ENCODE measurements at places on chromosomes 5 and 9. TPM values are rescaled to one million over a fixed set of nuclear protein-coding genes. Genes with fewer than 3 reads are reported as not detected.

TEX48 gene
- not detected for total RNA-seq

HBEGF gene
- 1.8 TPM for total RNA-seq

CARTPT gene
- total RNA-seq, result not detected

PHF24 gene
- total RNA-seq, result 0.17 TPM

CCDC152 gene
- total RNA-seq, result 1.5 TPM

PALM2AKAP2 gene
- total RNA-seq, result 9.9 TPM

FIBCD1 gene
- 7.3 TPM for total RNA-seq

PCDHB13 gene
- 0.26 TPM for total RNA-seq

FLT4 gene
- total RNA-seq, result 0.17 TPM

CDHR2 gene
- total RNA-seq, result under 0.01 TPM

DDX41 gene
- total RNA-seq, result 76.5 TPM

SCGB3A2 gene
- total RNA-seq, result not detected

GGTA1 gene
- total RNA-seq, result under 0.01 TPM

HMCN2 gene
- total RNA-seq, result under 0.01 TPM

BNC2 gene
- total RNA-seq, result 34.7 TPM

IFNA21 gene
- not detected for total RNA-seq

BTNL3 gene
- not detected for total RNA-seq

SLC34A1 gene
- total RNA-seq, result not detected

PPP2R2B gene
- total RNA-seq, result 1.5 TPM

ARL14EPL gene
- not detected for total RNA-seq

DOLK gene
- 29.9 TPM for total RNA-seq

PFN3 gene
- total RNA-seq, result not detected

IL13 gene
- not detected for total RNA-seq

NIM1K gene
- total RNA-seq, result 7.7 TPM

RNF183 gene
- total RNA-seq, result not detected

INSL4 gene
- total RNA-seq, result not detected

CAVIN4 gene
- total RNA-seq, result 1.5 TPM

GABRA6 gene
- not detected for total RNA-seq

ENTREP1 gene
- under 0.01 TPM for total RNA-seq

SLC34A3 gene
- total RNA-seq, result not detected

MCC gene
- 41.3 TPM for total RNA-seq

FST gene
- total RNA-seq, result 759 TPM

SPARC gene
- total RNA-seq, result 408 TPM

TXNDC8 gene
- total RNA-seq, result not detected

UGT3A1 gene
- not detected for total RNA-seq

QRFP gene
- not detected for total RNA-seq

NR2F1 gene
- 90.8 TPM for total RNA-seq

LCNL1 gene
- total RNA-seq, result 3.3 TPM

IFNB1 gene
- total RNA-seq, result 0.17 TPM

NRARP gene
- not detected for total RNA-seq

MAP1B gene
- 83.4 TPM for total RNA-seq

GPR150 gene
- total RNA-seq, result 0.33 TPM

SPINK13 gene
- total RNA-seq, result not detected

MSMP gene
- total RNA-seq, result not detected

NIPBL gene
- 34.2 TPM for total RNA-seq

GDA gene
- total RNA-seq, result under 0.01 TPM

DPYSL3 gene
- total RNA-seq, result 135 TPM
